NCI-H526 (cell line): ENCODE measurements at places on chromosomes 16 and 17.

DNA sequence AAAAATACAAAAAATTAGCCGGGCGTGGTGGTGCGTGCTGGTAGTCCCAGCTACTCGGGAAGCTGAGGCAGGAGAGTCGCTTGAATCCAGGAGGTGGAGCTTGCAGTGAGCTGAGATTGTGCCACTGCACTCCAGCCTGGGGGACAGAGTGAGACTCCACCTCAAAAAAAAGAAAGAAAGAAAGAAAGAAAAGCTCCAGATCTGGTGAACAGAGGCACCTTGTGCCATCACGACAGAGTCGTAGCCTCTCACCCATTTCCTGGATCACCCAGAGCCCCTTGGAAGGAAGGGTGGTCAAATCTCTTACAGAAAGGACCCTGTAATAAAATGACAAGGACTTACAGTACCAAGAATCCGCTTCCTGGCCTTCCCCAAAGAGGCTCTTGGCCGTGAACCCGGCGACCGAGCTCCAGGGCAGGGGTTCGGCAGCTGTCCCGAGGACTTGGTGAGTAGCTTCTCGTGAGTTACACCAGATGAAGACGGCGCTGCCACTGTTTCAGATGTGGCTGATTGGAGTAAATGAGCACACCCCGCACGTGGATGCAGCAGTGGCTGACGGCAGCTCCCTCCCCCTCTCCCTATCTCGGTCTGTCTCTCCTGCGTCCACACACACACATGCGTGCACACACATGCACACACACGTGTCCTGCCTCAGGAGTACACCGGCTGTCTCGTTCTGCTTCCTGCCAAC is 13.5 kb downstream of the LGALS3BP start:
- no peak for DNase-seq

DNA sequence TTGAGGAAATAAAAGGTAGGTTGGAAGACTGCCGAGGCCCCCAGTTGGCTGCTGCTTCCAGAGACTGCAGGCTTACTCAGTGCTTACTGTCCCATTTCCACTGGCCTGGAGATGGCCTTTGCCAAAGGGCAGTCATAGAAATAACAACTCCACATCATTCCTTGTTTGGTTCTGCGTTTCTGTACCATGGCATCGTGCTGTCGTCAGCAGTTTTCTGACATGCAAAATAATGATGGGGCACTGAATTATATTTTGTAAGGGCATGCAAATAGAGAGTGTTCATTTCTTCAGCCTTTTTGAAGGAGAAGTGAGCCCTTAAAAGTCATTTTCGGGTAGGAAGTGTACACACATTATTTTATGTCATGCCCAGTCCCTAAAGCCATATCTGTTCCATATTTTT is 88.9 kb downstream of the RBFOX1 start:
- DNase-seq, result no peak

- no peak for DNase-seq
Measured at GRCh38 chr17:49640556-49640955, 37.3 kb downstream of the SPOP start.

DNA sequence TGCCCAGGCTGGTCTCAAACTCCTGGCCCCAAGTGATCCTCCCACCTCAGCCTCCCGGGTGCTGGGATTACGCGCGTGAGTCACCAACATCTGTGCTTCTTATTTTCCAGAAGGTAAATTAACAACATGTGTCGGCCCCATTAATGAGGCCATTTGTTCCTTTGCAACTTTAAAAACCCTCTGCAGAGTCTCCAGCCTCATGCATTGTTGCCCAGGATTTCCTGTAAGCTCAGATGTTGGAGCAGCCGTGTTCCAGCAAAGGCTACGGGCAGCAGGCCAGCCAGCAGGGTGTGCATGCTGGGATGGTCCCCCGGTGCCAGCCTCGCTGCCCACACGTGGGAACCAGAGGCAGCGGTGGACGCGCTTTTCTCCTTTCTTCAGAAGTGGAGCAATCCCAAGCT is 19.1 kb upstream of the HEXD start:
- no peak for DNase-seq

DNA sequence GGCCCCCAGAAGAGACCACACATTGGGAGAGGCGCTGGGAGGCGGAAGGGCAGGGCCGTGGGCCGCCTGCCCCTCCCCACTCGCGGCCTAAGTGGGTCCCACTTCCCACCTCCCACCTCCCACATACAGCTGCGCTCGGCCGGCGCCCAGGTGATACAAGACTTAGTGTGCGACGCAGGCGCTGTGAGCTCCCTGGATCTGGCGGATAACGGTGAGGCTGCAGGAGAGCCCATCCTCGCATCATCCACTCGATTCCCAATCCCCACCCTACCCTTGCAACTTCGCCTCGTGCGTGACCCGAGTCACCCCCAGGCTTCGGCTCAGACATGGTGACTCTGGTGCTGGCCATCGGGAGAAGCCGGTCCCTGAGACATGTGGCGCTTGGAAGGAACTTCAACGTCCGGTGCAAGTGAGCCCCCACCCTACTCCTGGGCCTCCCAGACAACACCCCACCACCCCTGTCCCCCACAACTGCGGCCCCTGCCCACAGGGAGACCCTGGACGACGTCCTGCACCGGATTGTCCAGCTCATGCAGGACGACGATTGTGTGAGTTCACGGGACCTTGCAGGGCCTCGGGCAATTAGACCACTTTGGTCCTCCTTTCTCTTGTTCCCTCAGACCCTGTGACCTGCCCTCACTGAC is 3.9 kb downstream of the CARMIL2 start:
- DNase-seq, result no peak

GRCh38 chr16:53668869-53669268 is 34.8 kb downstream of the RPGRIP1L start:
- DNase-seq, result no peak

GRCh38 chr17:1110541-1110861 is 69.3 kb downstream of the ABR start:
- DNase-seq, result no peak

DNA sequence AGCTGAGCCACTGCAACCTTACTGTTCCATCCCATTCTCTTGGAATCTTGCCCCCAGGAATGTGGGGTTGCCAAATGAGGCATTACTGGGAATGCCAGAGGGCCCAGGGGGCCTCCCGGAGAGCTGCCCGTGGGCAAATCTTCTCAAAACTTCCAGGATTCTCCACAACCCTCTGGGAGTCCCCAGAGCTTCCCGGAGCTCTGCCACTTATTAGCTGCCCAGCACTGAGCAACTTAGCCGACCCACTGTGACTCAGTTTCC is 306.0 kb downstream of the FOXL1 start:
- DNase-seq, result no peak

DNA sequence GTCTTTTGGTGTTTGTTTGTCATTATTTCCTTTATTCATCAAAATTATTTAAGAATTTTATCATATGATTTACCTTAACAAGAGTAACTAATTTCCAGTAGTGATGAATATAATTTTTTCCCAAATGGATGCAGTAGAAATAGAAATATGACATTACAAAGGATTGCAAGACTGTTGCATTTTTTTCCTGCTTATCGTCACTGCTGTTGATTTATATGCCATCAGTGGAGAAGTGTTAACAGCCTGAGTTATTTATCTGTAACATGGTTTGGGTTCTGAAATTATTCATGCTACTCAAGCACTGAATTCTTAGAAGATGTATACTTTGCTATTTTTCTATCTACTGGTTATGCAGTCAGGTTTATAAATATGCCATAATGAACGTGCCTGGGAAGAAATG is 68.6 kb downstream of the TMEM100 start:
- no peak for DNase-seq

GRCh38 chr16:1983544-1984346 is at the start of gene GFER:
GFER (plus strand) TSS chr16:1984193; CDS start chr16:1984219, 26 bp downstream.
- DNase-seq, result peak; percentile 70

- DNase-seq, result peak; percentile 65
Measured at GRCh38 chr17:2899906-2900305, 103.7 kb downstream of the RAP1GAP2 start.

DNA sequence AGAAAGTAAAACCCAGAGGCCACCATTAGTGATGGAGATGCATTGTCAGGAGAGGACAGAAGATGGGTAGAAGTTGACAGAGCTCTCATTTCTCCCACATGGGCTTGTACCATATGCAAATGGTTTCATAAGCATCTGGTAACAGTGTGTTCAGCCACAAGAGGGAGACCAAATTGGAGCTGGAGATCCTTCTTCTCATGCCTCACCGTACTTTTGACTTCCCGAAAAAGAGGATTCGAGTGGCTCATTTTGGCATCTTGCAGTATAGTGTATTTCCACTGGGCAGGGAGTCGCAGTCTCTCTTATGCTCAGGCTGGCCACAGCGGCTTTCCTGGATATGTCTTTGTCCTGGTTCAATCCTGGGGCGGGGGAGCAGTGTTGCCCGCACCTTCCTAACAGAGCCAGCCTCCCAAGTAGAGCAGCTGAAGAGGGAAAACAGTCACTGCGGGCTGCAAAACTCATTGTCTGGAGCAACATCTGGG is 23.8 kb downstream of the TBC1D3B start:
- no peak for DNase-seq

DNA sequence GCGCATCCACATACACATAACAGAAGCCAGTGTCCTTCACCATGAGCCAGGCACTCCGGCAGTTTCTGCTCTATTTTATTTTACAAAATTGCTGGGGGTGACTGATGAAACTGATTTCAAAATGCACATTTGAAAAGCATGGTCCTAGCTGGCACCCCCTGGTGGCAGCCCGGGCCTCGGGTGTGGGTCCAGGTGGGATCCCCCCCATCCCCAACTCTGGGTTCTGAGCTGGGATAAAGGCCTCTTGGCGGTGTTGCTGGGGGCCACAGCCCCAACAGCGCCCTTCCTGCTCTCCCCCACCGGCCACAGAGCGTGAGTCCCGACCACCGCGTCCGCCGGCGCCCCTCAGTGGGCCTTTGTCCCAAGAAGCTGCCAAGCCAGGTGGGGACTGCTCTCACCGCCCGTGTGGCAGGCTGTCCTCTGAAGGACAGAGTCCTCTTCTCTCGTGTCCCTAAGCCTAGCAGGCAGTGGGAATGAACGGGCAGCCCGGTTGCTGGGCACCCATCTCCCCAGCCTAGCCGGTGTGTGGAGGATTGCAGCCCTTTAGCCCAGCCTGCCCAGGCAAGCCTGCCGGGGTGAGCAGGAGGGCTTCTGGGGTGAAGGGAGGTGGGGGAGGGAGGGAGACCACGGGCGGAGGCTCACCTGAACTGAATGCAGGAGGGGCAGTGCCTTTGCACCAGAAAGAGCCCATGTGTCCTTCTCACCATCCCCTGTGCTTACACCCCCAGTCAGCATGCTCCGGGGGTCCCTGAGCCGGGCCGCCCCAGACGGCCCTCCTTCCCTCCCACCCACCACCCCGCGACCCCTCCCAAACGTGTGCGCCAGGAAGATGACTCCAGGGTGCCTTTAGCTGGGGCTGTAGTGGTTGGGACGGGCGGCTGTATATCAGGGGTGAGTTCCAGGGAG is 898 bp downstream of the SNAI3 start:
- DNase-seq, result peak; percentile 13

GRCh38 chr17:40019140-40019991 is 4.1 kb downstream of the CSF3 start:
- no peak for DNase-seq

DNA sequence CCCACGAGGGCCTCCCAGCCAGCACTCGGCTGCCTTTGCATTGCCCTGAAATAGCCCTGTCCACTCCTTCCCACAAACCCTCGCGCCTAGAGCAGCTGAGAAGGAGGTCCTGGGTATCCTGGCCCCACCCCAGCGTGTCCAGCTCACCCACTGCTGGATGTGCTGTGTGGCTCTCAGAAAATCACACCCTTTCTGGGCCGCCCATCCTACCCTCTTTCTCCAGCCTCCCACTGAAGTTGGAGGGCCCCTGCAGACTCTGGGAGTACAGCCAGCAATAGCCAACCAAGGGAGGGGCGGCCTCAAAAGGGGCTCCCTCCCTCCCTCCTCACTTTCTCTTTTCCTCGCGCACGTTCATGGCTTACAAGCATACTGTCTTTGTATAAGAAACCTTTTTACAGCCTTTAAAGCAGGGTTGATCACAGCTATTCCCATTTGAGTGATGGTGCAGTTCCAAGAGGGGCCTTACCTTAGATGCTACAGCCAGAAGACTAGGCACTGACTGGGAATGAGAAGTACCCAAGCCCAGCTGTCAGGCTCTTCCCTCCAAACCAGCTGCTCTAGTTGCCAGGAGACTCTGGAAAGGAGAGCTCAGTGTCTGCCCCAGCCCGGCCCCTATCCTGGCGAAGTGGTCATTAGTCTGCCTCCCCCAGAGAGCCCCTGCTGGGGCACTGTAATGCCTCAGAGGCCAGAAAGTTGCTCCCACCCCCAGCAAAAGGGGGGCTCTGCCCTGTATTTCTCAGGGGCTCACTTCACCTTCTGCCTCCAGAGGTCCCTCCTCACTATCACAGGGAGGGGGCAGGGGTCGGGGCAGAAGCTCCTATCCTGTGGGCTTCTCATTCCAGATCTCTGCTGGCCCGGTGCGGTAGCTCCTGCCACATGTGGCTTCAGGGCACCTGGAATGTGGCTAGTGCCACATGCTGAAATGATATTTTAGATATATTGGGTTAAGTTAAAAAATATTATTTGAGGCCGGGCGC is 38.1 kb downstream of the DCAKD start:
- no peak for DNase-seq

GRCh38 chr16:53126390-53126789 is 71.6 kb downstream of the CHD9 start:
- DNase-seq, result no peak

DNA sequence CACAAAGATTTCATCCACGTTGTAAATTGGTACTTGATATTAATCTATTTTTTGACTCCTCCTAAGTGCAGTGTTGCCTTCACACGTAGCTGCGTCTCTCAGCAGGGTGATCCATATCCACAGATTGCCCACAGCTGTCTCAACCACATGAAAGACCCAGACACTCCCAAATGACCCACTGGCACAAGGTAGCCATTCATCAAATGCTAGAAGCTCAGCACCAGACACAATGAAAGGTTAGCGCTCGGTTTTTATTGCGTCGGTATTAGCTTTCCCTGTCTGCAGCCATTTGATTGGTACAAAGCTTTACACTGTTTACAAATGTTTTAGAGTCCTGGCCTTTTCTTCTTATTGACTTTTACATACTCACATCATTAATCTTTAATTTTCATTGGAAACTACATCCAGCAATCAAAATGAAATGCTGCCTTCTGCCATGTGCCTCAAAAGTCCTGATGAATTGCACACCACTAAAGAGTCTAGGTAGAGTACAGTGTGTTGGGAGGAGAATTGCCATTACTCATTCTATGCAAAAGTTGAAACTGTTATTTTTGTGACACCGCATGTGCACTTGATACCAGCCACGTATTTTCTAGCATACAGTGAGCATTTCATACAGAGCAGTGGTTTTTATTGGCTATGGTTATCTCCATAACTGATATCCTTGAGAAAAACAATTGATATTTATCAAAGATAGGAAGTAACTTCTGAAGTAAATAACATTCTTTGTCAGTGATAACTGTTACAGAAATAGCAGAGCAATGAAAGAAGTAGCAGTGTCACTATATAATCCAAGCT is 127.3 kb upstream of the NUDT7 start:
- DNase-seq, result no peak
